Hematopoietic multipotent progenitor cell treated with erythropoietin and hydrocortisone succinate and interleukin-3 and kit ligand, for 6 days (in vitro differentiated cells): ENCODE measurements at places on chromosomes 7 and 10.
A peak's percentile ranks its signal among the peaks of the same experiment; 100 is the strongest.

DNA sequence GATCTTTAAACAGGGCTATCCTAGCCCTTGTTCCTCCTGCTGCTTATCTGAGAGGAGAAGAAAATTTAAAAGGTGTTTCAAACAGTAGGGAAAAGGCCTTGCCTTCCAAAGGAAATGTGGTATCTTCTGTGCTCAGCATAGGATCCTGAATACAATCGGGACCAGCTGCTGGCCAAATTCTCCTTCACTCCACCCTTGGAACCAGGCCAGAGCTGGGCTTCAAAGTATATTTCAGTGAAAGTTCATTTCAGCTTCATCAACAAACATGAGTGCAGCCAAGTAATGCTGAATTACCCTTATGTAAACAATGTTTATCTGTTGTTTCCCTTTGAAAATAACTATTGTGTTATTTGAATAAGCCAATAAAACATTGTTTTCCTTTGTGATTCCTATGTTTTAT is 146.5 kb upstream of the MEOX2 start:
- no peak for DNase-seq

DNA sequence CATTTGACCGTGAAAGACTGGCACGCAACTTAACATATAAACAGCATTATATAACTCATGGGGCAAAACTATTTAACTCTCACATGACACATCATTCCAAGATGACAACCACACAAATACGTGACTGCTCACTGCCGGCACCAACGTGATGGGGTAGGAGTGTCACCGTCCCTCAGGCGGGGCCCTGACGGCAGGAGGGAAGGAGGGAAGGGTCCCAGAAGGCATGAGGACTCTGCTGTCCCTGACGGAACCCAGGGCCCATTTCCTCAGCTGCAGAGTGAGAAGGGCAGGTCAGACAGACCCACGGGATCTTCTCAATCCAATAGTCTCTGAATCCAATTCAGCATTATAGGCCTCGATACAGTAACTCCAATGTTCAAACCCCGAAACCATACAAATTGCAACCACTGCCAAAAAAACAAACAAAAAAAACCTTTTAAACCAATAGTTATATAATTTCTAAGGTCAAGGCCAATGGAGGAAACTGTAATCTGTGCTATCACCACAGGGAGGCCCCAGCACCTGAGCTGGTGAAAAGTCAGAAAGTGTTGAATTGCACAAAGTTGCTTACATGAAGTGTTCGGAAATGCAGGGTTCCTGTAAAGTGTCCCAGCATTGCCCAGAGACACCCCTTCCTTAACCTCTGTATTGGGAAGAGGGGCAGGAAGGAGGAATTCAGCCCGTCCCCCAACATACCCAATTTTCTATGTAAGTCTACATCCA is 137.4 kb downstream of the TNS3 start:
- peak; percentile 58 for DNase-seq

DNA sequence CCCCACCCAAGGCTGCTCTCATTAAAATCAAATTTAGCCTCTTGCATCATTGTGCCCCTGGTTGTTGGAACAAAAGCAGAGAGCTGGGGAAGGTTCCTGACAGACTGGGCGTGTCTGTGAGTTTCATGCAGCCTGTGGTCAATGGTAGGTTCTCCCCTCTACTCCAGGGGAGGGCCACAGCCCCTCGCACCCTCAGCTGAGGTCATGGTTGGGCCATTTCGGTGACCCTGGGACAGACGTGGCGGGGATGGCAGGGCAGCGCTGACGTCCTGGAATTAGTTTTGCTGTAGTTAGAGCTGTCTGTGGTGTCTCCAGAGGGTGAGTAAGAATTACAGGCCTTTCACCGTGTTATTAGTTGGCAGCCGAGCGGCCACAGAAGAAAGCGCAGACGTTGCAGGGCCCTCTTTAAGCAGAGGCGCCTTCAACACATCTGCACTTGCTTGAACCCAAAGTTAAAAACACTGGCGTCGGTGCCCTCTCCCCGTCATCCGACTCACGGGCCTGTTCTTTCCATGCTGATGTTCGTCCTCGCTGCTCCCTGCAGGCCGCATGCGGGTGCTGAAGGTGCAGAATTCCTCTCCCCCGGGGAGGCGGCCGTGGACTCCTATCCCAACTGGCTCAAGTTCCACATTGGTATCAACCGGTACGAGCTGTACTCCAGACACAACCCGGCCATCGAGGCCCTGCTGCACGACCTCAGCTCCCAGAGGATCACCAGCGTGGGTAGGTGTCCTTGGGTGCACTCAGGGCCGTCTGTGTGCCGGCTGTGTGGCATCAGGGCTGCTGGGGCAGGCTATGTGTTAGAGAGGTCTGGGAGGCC is 2.8 kb downstream of the FAM20C start:
- no peak for DNase-seq

GRCh38 chr7:152710153-152710442 is 34.2 kb upstream of the XRCC2 start:
- no peak for DNase-seq

- no peak for DNase-seq
Measured at GRCh38 chr10:74823791-74824183, 2.6 kb upstream of the KAT6B start.

DNA sequence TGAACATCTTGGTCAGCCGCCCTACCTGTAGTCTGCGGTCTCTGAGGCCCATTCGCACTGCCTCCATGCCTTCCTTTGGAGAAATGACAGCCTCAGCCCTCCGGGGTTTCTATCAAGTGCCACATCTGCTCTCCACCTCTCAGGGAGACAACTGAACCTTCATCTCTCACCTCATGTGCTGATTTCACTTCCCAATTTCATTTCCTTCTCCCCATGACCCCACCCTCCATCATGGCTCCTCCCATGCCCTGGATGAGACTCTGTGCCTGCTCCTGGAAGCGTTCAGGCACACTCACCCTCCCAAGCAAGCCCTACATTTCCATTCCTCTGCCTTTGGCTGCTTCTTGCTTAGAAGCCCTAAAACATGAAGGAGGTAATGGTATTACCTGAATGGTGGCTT is 7.8 kb upstream of the SCD start:
- DNase-seq, result no peak

GRCh38 chr10:76436981-76437380 is 1005.6 kb downstream of the LRMDA start:
- no peak for DNase-seq

- DNase-seq, result no peak
Measured at GRCh38 chr10:3714531-3714930, 70.5 kb downstream of the KLF6 start.

- DNase-seq, result peak; percentile 2
Measured at GRCh38 chr7:49776994-49777393, 3.6 kb downstream of the VWC2 start.

DNA sequence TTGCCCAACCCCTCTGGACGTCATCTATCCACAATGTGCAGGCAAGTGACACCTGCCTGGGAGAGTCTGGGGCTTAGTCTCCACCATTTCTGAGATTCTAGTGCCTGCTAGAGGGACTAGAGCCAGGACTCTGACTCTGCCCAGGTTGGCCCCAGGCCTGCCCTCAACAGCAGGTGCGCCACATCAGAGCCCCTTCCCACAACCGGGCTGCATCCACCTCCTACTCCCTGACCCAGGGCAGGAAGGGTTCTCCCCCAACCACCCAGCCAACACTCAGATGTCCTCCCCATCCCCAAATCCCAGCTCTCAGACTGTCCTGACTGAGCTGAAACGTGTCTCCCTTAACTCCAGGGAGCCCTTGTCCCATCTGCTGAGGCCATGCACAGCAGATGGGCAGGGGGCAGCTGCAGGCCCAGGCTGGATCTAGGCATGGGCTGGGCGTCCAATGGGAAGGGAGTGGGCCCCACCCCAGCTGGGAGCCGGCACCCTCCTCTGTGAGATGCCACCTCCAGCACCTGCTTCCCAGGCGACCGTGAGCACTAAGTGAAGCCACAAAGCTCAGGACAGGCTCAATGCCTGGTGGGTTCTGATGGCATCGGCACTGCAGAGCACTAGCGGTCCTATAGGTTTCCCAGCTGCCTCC is 49.2 kb downstream of the RASGEF1A start:
- no peak for DNase-seq

DNA sequence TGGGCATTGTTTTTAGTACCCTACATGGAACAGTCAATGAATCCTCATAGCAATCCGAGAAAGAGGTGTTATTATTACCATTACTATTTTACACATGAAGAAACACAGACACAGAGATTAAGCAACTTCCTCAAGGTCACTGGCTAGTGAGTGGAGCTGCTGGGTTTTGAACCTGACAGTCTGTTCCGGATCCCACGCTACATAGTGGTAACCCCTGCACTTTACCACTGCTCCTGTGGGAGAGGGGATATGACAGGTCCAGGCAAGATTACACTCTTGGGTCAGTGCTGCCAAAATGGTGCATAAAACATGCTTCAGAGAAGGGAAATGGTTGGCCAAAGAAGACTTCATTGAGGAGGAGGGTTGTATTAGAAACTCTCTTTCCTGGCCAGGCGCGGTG is 185.7 kb downstream of the XPNPEP1 start:
- no peak for DNase-seq

DNA sequence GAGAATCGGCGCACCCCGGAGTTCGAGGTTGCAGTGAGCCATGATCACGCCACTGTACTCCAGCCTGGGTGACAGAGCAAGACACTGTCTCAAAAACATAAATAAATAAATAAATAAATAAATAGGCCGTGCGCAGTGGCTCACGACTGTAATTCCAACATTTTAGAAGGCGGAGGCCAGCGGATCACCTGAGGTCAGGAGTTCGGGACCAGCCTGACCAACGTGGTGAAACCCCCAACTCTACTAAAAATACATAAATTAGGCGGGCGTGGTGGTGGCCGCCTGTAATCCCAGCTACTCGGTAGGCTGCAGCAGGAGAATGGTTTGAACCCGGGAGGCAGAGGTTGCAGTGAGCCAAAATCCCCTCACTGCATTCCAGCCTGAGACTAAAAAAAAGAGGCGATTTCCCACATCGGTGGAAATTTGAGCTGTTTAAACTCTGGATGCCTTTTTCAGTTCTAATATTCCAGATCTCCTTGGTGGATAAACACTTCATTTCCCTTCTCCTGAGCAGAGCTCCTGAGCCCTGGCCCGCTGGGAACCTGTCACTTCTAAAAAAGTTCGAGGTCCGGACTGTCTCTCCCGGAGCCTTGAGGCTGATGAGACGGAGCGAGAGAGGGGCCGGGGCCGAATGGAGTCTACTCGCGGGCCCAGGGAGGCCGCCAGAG is 2.0 kb upstream of the NFKB2 start:
- DNase-seq, result no peak

DNA sequence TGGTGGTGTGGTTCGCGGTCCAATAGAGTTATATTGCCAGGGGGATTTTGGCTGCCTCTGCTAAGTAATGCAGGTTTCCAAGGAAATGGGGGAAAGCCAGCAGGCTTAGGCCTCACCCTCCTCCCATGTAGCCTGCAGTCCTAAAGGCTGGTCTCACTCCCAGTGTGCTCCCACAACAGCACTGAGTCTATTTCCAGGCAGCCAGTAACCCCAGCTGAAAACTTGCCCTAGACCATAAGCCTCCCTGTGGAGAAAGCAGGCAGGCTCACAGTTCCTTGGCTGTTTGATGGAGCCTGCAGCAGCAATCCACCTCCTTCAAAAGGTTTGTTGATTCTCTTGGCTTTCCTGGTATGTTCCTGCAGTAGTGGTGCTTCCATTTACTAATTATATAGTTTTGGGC is 220.0 kb upstream of the ZNF804B start:
- no peak for DNase-seq

- no peak for DNase-seq
Measured at GRCh38 chr7:41162612-41163011, 540.3 kb downstream of the INHBA start.

- no peak for DNase-seq
Measured at GRCh38 chr7:18119985-18120384, 92.3 kb upstream of the PRPS1L1 start.

- peak; percentile 92 for DNase-seq
Measured at GRCh38 chr10:80443531-80443974, 10.6 kb upstream of the TSPAN14 start.

DNA sequence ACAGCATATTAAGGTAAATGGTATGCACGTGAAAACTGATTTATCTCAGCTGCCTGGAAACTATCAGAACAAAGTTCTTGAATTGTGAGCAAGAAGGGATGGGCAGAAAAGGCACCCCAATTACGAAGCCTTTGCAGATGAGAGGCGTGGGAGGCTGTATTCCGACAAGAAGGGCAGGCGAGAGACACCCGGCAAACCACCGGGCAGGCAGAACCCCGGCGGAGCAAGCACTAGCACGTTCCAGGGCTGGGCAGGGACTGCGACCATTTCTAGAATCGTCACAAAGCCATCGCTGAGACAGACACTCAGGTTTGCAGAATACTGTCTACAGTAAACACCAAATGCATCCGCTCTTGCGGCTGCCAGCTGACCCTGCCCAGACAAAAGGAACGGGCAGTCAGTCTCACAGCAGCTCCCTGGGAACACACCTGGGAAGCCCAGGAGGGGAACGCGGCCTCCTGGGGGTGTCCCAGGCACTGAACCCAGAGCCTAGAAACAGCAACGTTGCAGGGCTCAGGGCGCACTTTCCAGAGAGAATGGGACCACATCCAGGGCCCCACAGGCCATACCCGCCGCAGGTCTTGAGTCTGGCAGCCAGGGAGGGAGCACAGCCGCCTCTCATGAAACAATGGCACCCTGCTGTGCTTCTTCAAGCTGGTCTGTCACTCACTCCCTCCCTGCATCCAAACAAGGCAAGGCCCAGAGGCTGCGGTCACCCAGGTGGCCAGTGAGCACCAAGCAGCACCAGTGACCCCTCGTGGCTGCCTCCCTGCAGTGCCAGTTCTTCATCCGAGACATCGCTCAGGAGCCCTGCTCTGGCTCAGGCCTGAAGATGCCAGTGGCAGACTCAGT is 261.9 kb downstream of the PTPRN2 start:
- DNase-seq, result no peak

- no peak for DNase-seq
Measured at GRCh38 chr7:152884321-152884720, 124.8 kb downstream of the ACTR3B start.

- DNase-seq, result no peak
Measured at GRCh38 chr7:151934584-151934983, 21.7 kb upstream of the GALNTL5 start.

- no peak for DNase-seq
Measured at GRCh38 chr10:21405981-21406380, 119.5 kb downstream of the SKIDA1 start.

GRCh38 chr7:97025130-97025499 is 484 bp upstream of the DLX5 start:
- no peak for DNase-seq

DNA sequence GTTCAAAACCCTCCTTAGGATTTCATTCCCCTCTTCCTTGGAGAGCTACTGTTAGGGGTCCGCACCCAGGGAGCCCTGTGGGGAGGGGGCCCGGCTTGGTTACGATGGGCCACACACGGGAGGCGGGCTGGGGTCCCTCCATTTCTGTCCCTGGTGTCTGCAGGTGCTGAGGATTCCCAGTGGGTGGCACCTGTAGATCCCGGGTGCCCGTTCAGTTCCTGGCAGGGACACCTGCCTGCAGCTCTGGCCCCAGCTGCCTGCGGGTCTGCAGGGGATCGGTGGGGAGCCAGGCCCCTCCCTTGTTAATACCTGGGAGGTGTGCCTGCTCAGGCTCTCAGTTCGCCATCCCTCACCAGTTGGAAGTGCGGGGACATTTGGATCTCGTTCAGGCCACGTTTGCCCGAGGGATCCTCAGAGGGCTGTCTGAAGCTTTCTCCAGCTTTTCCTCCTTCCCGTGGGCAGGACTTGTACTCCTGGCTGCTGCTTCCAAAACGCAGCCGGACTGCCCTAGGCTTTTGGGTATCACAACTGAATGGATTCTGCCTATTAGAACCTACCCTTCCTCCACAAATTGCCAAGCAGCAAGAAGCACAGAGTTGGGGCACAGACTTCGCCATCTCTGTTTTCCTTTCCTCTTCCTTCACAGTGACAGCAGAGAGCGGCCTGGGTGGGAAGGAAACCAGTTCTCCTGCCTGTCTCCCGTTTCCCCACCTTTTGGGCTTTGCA is 22.3 kb upstream of the IL15RA start:
- no peak for DNase-seq
